ENCODE measurements at places on chromosomes 11 and 22.

- DNase-seq = no peak
Measured at GRCh38 chr11:117766576-117766975, 30.4 kb downstream of the DSCAML1 start.

DNA sequence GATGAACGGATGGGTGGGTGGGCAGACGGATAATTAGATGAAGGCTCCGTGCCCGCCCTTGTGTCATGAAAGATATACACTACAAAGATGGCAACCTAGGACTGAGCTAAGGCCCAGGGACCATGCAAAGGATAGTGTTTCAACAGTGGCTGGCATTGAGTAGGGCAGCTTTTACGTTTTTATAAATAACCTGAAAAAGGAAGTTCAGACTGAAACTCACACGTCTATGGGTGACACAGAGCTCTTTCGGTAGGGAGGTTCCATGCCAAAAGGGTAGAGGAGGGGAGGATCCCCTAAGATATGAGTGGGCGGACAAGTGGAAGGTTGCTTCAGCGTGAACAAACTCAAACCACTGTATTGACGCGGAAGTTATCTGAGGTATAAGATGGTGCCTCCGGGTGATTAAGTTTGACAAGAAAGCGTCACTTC is 90.5 kb downstream of the UBASH3B start:
- no peak for DNase-seq

GRCh38 chr22:38009000-38009806 is 24.8 kb upstream of the SOX10 start:
- no peak for DNase-seq

DNA sequence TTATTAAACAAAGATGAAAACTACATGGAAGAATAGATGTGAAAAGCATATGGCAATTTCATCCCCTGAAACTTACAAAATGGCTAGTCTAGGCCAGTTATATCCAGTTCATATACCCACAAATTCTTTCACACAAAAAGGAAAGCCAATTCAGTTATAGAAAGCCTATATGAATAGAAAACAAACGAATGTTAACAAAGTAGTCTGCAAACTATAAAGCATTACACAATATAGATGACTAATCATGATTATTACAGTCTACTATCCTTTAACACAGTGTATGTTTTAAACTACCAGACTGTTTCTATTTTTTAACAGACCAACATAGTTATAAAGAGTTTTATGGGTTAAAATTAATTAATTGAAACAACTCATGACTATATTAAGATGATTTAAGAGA is 12.1 kb downstream of the DCUN1D5 start:
- no peak for DNase-seq

- peak; percentile 45 for DNase-seq
Measured at GRCh38 chr11:120575461-120575860, 63.9 kb downstream of the GRIK4 start.

DNA sequence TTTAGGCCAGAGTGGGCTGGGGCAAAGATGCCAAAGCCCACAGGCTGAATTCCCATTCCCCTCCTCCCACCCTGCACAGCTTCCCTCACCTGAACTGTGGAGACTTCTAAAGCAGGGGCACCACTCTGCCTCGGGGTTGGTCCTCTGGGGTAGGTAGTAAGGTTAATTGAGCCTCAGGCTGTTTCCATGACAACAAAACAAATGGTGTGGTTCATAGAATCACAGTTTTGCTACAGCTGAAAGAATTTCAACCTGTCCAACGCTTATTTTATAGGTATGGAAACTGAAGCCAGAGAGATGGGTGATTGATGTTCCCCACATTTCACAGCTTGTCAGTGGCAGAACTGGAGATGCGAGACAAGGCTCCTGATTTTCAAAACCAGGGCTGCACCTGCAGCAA is 109.5 kb downstream of the SNX19 start:
- no peak for DNase-seq

- DNase-seq = no peak
Measured at GRCh38 chr22:19948057-19948760, 6.6 kb upstream of the TXNRD2 start.
